ENCODE measurements at places on chromosomes 3 and 15. TPM values are rescaled to one million over a fixed set of nuclear protein-coding genes. Genes with fewer than 3 reads are reported as not detected.

MORC1 gene
- total RNA-seq, result not detected

DNA sequence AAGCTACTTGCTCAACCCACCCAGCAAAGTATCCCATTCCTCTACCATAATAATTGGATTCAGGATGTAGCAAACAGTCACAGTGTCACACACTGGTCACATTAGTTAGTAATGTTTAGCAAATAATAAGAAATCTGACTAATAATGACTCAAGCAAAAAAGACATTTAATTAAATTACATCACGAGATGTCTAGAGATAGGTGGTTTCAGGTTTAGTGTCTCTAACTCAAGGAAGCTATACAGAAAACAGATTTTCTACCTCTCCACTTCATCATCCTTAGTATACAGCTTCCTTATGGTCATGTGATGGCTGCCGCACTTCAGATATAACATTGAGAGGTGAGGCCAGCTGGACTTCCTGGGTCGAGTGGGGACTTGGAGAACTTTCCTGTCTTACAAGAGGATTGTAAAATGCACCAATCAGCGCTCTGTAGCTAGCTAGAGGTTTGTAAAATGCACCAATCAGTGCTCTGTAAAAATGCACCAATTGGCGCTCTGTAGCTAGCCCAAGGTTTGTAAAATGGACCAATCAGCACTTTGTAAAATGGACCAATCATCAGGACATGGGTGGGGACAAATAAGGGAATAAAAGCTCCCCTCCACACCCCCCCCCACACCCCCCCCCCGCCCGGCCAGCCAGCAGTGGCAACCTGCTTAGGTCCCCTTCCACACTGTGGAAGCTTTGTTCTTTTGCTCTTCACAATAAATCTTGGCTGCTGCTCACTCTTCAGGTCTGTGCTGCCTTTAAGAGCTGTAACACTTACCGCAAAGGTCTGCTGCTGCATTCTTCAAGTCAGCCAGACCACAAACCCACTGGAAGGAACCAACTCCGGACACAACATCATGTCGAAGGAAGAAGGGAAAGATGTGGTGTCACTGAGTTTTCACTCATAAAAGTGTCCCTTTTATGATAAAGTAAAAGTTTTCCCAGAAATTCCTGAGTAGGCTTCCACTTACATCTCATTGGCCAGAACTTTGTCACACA is 24.9 kb upstream of the ARPIN start:
- H3K4me1 ChIP-seq, result peaks cover 20% of the 10 kb centered on the region
- no peak overlapping the region for H3K27ac ChIP-seq
- H3K4me3 ChIP-seq, result no peak overlapping the region
- H3K36me3 ChIP-seq, result no peaks in the 10 kb centered on the region
- no peaks in the 10 kb centered on the region for H3K27me3 ChIP-seq

DNA sequence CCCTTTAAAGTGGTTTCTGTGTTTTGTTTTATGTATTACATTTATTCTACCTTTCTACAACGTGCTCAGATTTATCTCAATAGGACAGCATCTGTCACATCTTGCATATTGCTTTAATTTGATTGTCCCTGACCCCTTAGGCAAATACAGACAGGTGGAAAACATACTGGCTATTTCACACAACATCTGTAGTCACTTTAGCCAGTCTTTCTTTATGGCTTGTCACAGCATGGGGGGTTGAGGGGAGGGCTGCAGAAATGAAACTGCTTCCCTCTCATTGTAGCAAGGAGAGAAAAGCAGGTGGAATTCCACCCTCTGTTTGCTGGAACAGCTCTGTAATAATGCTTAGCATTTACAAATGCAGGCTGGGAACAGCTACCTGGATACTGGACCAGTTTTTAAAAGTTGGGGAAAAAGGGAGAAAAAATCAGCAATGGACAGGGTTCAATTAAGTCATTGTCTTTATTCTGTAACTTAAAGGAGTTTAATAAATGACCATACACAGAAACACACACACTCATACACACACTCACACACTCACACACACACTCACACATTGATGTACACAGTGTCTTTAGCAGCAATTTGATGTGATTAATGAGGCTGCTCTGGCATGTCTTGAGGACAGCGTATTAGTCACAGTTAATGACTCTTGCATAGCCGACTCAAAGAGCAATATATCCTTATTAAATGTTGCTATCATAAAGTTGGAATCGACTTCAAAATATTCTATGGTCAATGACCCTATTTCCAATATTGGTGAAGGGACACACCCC is 283.7 kb upstream of the GBE1 start:
- no peak overlapping the region for H3K27ac ChIP-seq
- DNase-seq, result no peak
- no peaks in the 10 kb centered on the region for H3K36me3 ChIP-seq
- no peaks in the 10 kb centered on the region for H3K4me1 ChIP-seq
- H3K4me3 ChIP-seq, result no peak overlapping the region

- no peaks in the 10 kb centered on the region for H3K27me3 ChIP-seq
- H3K4me1 ChIP-seq, result peaks cover 33% of the 10 kb centered on the region
- no peak for DNase-seq
- peaks cover 21% of the 10 kb centered on the region for H3K36me3 ChIP-seq
- peak overlapping the region; percentile 14 for H3K27ac ChIP-seq
Measured at GRCh38 chr3:119302697-119303551, 8.7 kb downstream of the ARHGAP31 start.
